ENCODE measurements at places on chromosomes 12 and 14.

GRCh38 chr12:94731733-94732360 lies 81.5 kb upstream of the TMCC3 start:
- no peak for DNase-seq

- no peak for DNase-seq
These were observed 182.6 kb downstream of the CNTN1 start for GRCh38 chr12:40874868-40875267.

- DNase-seq = no peak
These were observed 19.6 kb downstream of the OR4N2 start for GRCh38 chr14:19823178-19823577.

DNA sequence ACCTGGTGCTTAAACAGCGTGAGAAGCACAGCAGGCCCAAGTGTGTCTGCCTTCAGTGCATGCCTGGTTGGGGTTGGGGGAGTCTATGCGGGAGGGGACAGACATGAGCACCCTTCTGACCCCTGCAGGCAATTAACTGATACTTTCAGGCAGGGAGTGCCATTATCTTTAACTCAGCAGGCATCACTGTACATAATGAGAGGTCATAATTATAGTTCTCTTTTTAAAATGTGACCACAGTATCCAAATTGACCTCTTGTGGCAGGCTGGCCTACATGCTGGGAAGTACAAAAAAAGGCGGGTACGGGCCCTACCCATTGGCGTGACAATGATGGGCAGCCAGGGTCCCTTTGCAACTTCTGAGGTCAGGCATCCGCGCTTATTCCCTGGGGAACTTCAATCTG lies 209.1 kb downstream of the FOXN3 start:
- DNase-seq = no peak

DNA sequence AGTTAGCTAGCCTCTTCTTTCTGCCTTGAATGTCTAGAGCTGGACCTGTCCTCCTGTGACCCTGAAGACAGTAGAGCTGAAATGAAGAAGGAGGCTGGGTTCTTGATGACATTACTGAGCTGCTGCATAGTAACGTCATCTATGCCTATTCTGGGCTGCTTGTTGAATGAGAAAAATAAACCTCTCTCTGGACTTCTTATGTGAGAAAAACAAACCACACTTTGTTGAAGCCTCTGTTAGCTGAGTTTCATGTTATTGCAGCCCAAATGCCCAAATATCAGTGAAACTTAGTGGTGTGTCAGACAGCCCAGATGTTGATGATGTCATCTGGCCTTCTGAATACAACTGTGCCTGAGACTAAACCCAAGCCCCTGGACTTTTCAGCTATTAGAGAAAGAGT lies 67.0 kb upstream of the MAX start:
- DNase-seq = no peak

DNA sequence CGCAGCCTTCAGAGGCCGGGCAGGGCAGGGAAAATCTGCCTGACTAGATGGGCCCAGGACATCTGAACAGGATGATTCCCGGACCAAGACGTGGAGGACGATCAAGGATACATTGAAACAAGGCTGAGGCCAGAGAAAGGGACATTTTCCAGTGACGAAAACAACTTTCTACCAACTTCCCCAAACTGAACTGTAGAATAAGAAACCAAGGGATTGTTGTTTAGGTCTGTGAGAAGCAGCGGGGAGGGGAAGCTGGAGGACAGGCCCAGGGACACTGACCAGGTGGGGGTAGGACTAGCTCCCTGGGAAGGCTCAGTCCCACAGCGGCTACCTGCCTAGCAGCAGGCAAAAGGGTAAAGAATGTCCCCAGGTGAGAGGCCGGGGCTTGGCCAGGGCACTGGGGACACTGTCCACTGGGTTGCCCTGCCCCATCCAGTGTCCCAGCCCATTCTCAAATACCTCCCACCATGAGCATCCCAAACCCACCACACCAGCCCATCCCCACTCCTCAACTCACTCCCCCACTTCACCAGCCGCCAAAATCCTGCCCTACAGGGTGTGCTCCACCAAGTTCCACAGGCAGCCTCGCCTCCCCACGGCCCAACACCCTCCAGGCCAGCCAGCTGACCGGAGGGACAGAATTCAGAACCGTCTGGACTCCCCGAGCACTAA lies 995 bp downstream of the TNFRSF1A start:
- no peak for DNase-seq

GRCh38 chr12:25591144-25591543 lies 38.1 kb upstream of the LMNTD1 start:
- no peak for DNase-seq

- DNase-seq = no peak
These were observed 11.7 kb downstream of the CINP start for GRCh38 chr14:102351023-102351422.

DNA sequence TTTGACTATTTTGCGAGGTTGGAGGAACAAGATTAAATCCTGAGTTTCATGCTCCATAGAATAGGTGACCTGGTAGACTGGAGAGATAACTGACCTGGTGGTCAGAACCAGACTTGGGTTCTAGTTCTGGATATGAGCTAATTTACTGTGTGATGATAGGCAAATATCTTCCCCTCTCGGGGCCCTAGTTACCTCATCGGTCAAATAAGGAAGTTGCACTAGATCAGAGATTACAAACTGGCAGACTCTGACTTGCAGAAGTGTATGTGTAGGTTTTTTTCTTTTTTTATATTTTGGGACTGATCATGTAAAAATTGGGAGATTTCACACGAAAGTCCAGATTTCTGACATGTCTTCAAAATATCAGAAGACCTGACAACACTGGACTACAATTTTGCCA lies 37.0 kb downstream of the RPH3A start:
- no peak for DNase-seq

DNA sequence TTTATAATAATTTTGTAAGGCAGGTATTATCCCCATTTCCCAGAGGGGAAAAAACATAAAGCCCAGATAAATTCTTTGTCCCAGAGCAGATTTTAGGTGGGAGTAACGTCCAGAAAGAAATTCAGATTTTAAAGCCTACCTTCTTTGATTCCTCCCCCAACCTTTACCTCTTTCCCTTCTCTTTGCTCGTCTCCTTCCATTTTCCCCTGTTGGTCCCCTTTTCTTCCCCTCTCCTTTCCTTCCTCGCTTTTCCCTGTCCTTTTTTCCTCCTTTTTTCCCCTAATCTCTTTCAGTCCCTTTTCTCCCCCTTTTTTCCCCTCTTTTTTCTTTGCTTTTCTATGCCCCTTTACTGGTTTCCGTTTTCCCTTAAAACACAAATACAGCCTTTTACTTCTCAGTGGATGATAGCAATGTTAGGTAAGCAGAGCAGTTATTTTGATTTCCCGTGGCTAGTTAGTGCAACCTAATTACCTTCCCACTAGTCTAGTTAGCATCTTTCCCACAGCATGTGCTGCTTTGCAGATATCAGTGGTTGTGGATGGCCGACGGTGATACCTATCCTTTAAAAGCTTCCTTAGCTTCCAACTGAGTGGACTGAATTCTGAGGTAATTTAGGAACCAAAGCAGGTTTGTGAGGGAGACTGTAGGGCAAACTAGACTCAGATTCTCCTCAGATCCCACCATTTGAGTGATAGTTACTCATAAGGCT lies 10.9 kb upstream of the AKAP6 start:
- DNase-seq = no peak

GRCh38 chr12:123717350-123717749 lies 5.2 kb downstream of the ATP6V0A2 start:
- DNase-seq = no peak

DNA sequence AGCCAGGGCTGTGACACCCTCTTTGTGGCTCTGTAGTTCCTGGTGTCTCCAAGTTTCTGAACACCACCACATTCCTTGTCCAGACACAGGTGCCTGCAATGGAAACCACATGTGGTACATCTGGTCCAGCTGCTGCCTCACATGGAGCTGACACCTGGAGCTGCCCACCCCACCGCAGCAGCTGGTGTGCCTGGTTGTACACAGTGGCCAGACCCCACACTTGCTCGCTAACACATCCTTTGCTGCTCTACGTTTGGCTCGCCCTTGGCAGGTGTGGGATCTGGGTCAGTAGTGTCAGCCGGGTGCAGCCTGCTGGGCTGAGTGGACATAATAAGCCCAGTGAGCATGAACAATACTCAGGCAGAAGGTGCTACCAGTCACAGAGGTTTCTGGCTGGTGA lies 198.9 kb downstream of the ADGRD1 start:
- no peak for DNase-seq

DNA sequence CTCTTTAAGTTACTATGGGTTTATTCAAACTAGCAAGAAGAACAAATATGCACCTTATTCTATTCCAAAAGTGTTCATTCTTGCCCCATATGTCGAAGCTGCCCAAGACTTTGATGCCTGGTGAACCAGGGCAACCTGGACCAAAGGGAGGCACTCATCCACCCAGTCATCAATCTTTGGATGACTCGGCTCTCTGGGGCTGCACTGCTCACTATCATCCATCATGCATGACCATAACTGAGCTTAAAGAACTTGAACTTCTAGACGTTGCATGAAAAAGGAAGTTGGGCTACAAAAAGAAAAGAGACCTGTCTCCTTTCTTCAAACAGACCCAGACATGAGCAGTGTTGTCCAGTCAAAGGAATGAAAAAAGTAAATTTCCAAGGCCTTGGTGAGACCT lies 1.2 kb downstream of the KRT4 start:
- no peak for DNase-seq

GRCh38 chr12:5433081-5433844 lies 1.4 kb downstream of the NTF3 start:
- DNase-seq = no peak

GRCh38 chr12:76018111-76018510 lies 13.5 kb downstream of the PHLDA1 start:
- no peak for DNase-seq

- DNase-seq = no peak
These were observed 20.2 kb downstream of the CD163 start for GRCh38 chr12:7483343-7483742.

GRCh38 chr12:3329361-3329760 lies 161.6 kb upstream of the PRMT8 start:
- DNase-seq = no peak

DNA sequence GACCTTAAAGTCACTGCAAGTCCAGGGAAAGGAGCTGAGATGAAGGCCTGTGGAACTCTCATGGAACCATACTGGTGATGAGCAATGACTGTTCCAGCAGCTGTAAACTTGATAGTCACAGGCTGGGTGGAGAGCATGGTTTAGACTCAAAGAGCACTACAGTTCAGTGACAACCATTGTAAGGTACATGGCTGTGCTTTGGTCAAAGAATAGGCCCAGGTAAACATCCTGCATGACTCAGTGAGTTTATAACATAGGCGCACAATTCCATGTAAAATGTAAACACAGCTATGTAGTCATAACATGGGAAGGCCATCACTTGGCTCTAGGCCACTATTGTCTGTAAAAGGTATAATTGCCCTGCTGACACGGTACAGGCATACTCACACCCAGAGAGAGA lies 119.3 kb upstream of the FSCB start:
- DNase-seq = no peak

GRCh38 chr12:118850244-118850825 lies 131.0 kb upstream of the SRRM4 start:
- no peak for DNase-seq

DNA sequence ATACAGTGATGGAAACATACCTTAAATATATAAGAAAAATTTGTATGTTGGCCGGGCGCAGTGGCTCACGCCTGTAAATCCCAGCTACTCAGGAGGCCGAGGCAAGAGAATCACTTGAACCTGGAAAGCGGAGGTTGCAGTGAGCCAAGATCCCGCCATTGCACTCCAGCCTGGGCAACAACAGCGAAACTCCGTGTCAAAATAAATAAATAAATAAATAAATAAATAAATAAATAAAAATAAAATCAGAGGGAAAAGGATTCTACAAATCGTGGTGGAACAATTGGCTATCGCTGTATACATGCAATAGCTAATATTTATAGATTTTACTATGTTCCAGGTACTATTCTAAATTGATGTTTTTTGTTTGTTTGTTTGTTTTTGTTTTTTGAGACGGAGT lies 1.7 kb upstream of the ATF7 start:
- DNase-seq = no peak

DNA sequence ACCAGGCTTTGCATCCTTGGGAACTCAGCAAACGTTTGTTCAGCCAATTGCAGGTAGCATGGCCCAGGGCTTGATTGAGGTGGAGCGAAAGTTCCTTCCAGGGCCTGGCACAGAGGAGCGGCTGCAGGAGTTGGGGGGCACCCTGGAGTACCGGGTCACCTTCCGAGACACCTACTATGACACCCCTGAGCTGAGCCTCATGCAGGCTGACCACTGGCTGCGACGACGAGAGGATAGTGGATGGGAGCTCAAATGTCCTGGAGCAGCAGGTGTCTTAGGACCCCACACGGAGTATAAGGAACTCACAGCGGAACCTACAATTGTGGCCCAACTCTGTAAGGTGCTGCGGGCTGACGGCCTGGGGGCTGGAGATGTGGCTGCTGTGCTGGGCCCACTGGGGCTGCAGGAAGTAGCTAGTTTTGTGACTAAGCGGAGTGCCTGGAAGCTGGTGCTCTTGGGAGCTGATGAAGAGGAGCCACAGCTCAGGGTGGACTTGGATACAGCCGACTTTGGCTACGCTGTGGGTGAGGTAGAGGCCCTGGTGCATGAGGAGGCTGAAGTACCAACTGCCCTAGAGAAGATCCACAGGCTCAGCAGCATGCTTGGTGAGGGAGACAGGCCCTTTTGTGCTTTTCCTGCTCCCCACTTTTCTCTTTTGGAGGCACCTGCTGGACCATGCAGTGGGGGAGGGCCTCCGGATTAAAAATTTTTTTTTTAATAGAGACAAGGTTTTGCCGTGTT lies 799 bp downstream of the THTPA start:
- no peak for DNase-seq

DNA sequence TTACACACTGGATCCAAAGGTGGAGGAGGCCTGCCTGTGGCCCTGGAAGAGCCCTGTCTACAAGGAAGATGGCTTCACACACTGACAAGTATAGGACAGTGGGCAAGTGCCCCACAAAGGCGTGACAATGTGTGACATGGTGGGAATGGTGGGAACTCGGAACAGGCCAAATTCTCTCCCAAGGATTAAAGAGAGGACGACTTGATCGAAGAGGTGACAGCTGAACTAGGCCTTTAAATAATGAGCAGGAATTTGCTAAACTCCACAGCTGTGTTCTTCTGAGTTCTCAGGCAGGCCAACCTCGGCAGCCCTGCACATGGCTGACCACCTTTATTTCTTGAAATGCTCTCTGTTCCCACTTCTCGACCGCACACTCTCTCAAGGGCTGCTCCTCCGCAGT lies 23.8 kb downstream of the POMT2 start:
- no peak for DNase-seq

DNA sequence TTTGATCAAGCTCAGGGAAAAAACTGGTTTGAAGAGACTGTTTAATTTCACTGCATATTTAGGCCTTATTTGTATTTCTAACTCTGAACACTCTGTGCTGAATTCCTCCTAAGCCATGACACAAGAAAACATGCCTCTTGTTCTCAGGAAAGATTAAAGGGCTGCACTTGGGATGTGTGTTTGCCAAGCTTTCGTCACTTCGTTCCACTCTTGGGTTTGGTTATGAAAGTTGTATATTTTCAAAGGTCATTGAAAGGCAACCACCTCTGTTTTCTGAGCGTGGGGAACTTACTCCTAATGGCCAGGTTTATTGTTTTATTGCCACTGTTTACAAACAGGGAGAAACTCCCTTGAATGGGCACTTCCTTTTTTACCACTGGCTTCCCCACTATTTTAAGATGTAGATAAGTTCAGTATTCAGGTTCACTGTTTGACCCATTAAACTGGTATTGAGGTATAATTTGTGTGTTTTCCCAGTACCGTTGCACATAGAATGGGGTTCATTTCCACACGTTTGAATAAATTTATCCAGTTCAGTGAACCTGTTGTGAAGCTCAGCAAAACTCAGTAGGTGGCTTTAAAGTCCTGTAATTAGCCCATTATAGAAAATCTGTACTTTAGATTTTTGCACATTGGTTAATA lies 65.3 kb downstream of the NKX2-1 start:
- DNase-seq = no peak

- DNase-seq = no peak
These were observed 5.8 kb upstream of the PUS1 start for GRCh38 chr12:131923260-131923659.
